ENCODE measurements at places on chromosomes 11 and 22. TPM values are rescaled to one million over a fixed set of nuclear protein-coding genes. Genes with fewer than 3 reads are reported as not detected.

The MAPK8IP1 gene
- 2.0 TPM for total RNA-seq

The FAR1 gene
- total RNA-seq = 120 TPM

The TBX1 gene
- not detected for total RNA-seq

The NRXN2 gene
- 7.4 TPM for total RNA-seq

The INS gene
- total RNA-seq = not detected

The CD3D gene
- total RNA-seq = 15.3 TPM

The SMC1B gene
- total RNA-seq = not detected

The SYT12 gene
- total RNA-seq = not detected

The RHBDD3 gene
- 37.9 TPM for total RNA-seq

The SMTNL1 gene
- total RNA-seq = not detected

The DDX25 gene
- not detected for total RNA-seq

DNA sequence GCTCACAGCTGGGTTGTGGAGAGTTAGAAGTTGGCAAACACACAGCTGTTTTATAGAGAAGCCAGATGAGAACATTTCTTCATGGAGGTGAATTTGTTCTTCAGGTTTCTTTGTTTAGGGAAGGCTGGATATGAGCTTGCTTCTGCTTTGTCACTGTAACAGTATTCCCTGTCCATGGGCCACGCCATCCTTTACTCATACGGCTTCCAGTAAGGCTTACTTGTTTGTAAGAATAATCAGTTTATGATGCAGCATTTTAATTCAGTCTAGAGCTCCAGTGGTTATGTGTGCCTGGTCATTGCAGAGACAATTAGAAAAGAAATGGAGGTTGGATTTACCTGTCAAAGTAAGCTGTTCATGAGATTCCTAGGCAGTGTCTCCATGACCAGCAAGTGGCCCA is 131.8 kb downstream of the TRIM44 start:
- no peak for DNase-seq
- no peak overlapping the region for H3K4me3 ChIP-seq
- no peaks in the 10 kb centered on the region for H3K36me3 ChIP-seq

- H3K4me1 ChIP-seq = peaks cover 15% of the 10 kb centered on the region
- DNase-seq = no peak
- H3K27ac ChIP-seq = peak overlapping the region; percentile 61
These were observed 94.0 kb upstream of the APOA1 start for GRCh38 chr11:116931206-116931953.

GRCh38 chr11:19087658-19088057 is 27.1 kb upstream of the MRGPRX2 start:
- H3K36me3 ChIP-seq = no peaks in the 10 kb centered on the region
- H3K4me1 ChIP-seq = no peaks in the 10 kb centered on the region
- H3K4me3 ChIP-seq = no peak overlapping the region

DNA sequence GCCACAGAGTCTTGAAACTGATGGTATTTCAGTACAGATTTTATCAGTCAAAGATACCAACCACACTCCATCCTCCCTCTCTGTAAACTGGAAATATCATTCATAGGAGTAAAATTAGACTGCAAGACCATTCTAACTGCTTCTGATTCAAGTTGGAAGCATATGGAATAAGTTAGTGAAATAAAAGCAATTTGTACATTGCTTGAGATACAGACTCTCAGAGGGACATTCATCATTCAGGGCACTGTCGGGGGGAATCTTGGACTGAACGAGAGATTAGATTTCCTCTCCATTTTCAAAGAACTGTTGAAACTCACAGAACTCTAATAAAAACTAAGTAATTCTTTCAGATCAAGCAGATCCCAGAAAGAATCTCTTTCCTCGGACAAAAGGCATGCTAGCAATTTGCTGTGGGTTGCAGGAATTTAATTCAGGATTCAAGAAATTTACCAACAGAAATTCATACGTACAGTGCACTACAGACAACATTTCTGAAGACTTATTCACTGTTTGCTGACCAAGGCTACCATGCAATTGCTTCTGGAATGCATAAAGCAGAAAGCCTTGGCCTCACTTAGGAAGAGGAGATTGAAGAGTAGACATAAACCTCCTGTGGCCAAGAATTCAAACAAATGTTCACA is 34.1 kb downstream of the PAMR1 start:
- no peaks in the 10 kb centered on the region for H3K36me3 ChIP-seq
- no peaks in the 10 kb centered on the region for H3K27me3 ChIP-seq
- H3K4me3 ChIP-seq = no peak overlapping the region
- no peak for DNase-seq

DNA sequence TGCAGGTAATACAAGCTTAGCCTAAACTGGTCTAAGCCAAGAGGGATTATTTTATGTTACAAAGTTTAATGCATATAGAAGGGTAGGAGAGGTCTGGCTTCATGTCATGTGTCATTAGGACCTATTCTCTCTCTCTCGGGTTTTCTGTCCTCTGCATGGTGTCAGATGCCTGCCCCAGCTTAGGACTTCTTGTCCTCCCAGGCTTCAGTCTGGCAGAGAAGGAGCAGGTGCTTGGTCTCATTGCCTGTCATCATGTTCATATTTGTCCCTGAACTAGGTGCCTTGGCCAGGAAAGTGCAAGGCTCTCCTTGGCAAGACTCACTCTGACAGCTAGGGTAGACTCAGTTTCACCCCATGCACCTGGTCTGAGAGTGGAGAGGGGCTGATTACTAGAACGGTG is 126.3 kb downstream of the ADAMTS15 start:
- DNase-seq = no peak
- H3K27me3 ChIP-seq = no peaks in the 10 kb centered on the region
- H3K4me3 ChIP-seq = no peak overlapping the region
- H3K27ac ChIP-seq = no peak overlapping the region
- H3K4me1 ChIP-seq = no peaks in the 10 kb centered on the region

DNA sequence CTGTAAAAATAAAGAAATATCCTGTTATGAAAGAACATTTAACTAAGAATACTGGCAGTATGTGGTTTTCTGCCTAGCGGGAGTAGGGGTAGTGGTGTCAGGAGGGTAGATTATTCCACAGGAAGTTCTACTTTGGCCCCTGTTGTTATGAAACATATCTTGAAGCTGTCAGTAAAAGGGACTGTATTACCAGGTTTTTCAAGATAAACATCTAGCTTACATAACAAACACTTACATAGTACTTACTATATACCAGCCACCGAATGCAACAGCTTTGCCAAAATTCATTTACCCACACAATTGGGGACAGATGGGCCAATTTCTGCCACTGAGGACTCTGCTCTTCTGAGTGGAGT is 3.7 kb downstream of the TMEM123 start:
- DNase-seq = no peak
- H3K4me3 ChIP-seq = no peak overlapping the region
- H3K36me3 ChIP-seq = no peaks in the 10 kb centered on the region
- H3K27ac ChIP-seq = peak overlapping the region; percentile 99
- no peaks in the 10 kb centered on the region for H3K27me3 ChIP-seq

GRCh38 chr11:61293867-61294716 is 1.0 kb downstream of the VWCE start:
- peaks cover 48% of the 10 kb centered on the region for H3K27me3 ChIP-seq
- no peak overlapping the region for H3K27ac ChIP-seq
- H3K36me3 ChIP-seq = no peaks in the 10 kb centered on the region
- peak overlapping the region; percentile 38 for H3K4me3 ChIP-seq

DNA sequence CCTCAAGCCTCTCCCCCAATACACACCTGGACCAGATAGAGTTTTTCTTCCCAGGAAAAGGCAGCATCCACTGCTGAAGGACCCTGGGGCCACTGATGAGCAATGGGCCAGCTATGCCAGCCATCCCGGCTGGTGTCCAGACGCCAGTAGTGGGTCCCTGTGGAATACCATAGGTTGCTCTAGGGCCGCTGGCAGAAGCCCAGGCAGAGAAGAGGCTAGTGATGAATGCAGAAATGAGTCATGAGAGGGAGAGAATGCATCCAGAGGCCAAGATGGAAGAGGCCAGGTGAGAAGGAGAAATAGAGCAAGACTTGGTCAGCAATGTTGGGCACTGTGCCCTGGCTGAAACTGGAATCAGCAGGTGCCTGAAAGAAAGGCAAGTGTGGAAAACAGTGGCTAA is 8.9 kb downstream of the HPX start:
- DNase-seq = no peak
- H3K27me3 ChIP-seq = no peaks in the 10 kb centered on the region
- H3K4me3 ChIP-seq = no peak overlapping the region
- H3K27ac ChIP-seq = no peak overlapping the region
- no peaks in the 10 kb centered on the region for H3K36me3 ChIP-seq
- H3K4me1 ChIP-seq = no peaks in the 10 kb centered on the region

GRCh38 chr11:86695373-86695772 is 23.0 kb upstream of the ME3 start:
- no peak overlapping the region for H3K4me3 ChIP-seq
- no peak overlapping the region for H3K27ac ChIP-seq
- no peaks in the 10 kb centered on the region for H3K27me3 ChIP-seq
- DNase-seq = no peak
- H3K36me3 ChIP-seq = no peaks in the 10 kb centered on the region
- peaks cover 5% of the 10 kb centered on the region for H3K4me1 ChIP-seq

GRCh38 chr11:130144861-130145281 is 14.7 kb upstream of the ST14 start:
- H3K27me3 ChIP-seq = no peaks in the 10 kb centered on the region
- H3K36me3 ChIP-seq = peaks cover 8% of the 10 kb centered on the region
- peak overlapping the region; percentile 91 for H3K27ac ChIP-seq
- DNase-seq = no peak

DNA sequence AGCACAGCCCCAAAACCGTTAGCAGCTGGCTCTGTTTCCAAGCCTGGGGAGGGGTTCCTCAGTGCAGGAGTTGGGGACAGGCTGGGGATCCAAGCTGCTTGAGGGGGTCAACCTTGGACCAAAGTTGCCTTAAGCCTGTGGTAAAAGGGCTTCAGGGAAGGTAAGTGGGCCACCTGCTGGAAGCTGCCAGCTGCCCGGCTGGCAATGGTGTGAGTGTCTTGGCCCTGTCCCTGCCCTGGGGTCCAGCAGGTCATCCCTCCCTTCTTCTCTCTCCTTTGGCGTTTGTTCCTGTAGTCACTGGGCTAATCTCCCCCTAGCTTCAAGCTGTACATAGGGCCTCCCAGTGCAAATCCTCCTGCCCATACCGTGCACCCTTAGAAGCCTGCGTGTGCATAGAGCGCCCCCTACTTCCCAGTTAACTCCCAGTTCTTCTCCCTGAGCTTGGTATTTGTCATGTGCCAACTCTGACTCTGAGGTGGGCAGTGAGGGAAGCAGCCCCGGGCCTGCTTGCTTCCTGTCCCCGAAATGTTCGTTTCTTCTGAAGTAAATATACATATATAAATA is 4.4 kb downstream of the TMEM258 start:
- H3K27me3 ChIP-seq = no peaks in the 10 kb centered on the region
- H3K4me1 ChIP-seq = peaks cover 10% of the 10 kb centered on the region
- H3K27ac ChIP-seq = no peak overlapping the region
- peak; percentile 26 for DNase-seq
- peaks cover 10% of the 10 kb centered on the region for H3K36me3 ChIP-seq

GRCh38 chr11:19827399-19828135 is 114.9 kb downstream of the NAV2 start:
- H3K27me3 ChIP-seq = no peaks in the 10 kb centered on the region
- no peak overlapping the region for H3K4me3 ChIP-seq
- DNase-seq = no peak
- no peaks in the 10 kb centered on the region for H3K36me3 ChIP-seq
- no peak overlapping the region for H3K27ac ChIP-seq

GRCh38 chr22:42967933-42968332 is 47.0 kb downstream of the PACSIN2 start:
- no peaks in the 10 kb centered on the region for H3K36me3 ChIP-seq
- H3K27me3 ChIP-seq = no peaks in the 10 kb centered on the region
- H3K4me1 ChIP-seq = peaks cover 70% of the 10 kb centered on the region
- no peak overlapping the region for H3K4me3 ChIP-seq
- H3K27ac ChIP-seq = peak overlapping the region; percentile 26

DNA sequence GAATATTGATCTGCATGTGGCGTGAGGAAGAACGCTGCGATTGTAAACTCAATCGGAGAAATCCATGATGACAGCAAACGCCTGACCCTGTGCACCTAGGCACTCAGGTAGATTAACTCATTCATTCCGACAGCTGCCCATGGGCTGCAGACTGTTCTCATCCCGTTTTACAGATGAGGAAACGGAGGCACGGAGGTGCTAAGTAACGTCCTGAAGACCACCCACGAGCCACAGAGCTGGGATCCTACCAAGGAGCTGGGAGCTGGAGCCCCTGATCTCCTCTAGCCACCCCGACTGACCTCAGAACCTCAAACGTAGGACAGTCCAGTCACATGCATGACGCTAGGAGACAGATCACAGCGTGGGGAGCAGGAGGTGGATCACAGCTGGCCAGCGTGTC is 1092.7 kb downstream of the BRD1 start:
- no peaks in the 10 kb centered on the region for H3K36me3 ChIP-seq
- H3K27ac ChIP-seq = no peak overlapping the region
- peaks cover under 1% of the 10 kb centered on the region for H3K27me3 ChIP-seq

GRCh38 chr22:20107471-20107901 is 8.4 kb upstream of the RANBP1 start:
- no peaks in the 10 kb centered on the region for H3K27me3 ChIP-seq
- DNase-seq = no peak
- no peak overlapping the region for H3K27ac ChIP-seq
- H3K4me3 ChIP-seq = no peak overlapping the region

DNA sequence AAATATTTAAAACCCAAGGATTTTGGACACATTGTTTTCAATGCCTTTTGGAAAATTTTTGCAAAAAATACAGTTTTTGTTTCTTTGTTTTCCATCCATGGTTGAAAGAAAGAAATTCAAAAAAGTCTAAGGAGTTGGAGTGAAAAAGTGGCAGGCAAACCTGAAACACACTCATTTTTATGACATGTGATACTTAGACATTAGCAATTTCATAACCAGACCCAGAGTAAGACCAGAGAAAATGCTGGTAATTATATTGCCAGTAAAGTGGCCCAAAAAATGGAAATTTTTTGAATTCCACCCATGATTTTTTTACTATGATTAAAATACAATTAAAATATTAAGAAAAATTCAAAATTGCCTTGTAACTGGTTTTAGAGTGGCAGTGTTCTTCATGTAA is 128.2 kb downstream of the SLC17A6 start:
- H3K36me3 ChIP-seq = no peaks in the 10 kb centered on the region
- no peak overlapping the region for H3K27ac ChIP-seq
- no peaks in the 10 kb centered on the region for H3K4me1 ChIP-seq
- DNase-seq = no peak
- no peak overlapping the region for H3K4me3 ChIP-seq

GRCh38 chr22:44442186-44442815 is 55.7 kb downstream of the RTL6 start:
- H3K4me1 ChIP-seq = no peaks in the 10 kb centered on the region
- no peak overlapping the region for H3K4me3 ChIP-seq
- no peak for DNase-seq
- no peaks in the 10 kb centered on the region for H3K36me3 ChIP-seq
- no peaks in the 10 kb centered on the region for H3K27me3 ChIP-seq

DNA sequence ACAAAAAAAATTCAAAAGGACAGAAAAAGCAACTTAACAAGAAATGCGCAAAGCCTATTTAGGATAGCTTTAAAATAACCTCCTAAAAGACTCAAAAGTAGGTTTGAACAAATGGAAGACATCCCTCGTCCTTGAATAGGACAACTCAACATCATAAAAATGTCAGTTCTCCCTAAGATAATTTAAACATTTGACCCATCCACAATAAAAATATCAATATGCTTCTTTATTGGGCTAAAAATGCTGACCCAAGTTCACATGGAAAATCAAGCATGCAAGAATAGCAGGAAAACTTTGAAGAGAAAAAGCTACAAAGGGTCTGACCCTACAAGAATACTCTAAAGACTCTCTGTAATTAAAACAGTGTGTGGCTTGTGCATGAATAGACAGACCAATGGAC is 12.1 kb upstream of the KCTD17 start:
- peaks cover 7% of the 10 kb centered on the region for H3K27me3 ChIP-seq
- DNase-seq = no peak
- no peak overlapping the region for H3K4me3 ChIP-seq
- no peaks in the 10 kb centered on the region for H3K36me3 ChIP-seq
- no peak overlapping the region for H3K27ac ChIP-seq

Measured in transverse colon (tissue), 4 donors.